Iris pigment epithelial cell (primary cell): ENCODE measurements at places on chromosomes 2 and 18.

DNA sequence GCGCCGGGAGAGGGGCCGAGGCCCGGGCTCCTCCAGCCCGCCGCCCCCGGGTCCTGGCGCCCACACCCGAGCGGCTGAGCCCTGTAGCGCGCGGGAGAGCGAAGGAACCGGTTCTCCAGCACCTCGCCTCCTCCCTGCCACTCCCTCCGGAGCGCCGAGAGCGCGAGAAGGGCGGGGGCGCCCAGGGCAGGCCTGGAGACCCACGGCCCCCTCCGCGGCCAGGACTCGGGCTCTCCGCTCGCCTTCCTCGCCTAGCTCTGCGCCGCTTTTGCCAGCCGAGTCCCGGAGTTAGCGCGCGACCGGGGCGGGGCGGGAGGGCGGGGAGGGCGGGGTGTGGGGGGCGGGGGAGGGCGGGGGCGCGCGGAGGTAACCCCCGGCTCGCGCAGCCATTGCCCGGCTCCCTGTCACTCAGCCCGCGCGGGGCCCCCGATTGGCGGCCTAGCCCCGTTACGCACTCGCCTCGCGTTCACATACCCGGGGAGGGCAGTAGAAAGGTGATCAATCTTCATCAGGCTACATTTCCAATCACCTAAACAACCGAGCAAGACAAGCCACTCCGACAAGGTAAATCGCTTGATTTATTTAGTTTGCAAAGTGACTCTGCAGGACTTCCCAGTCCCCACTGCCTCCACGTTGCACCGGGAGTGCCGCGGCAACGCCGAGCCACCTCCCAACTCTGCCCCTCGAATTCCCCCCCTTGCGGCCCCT lies at the start of gene OTX1:
Gene OTX1 (plus strand): TSS at position 497 of the 708 bp plus-strand sequence. CDS start 2,161 bp downstream, outside the sequence.
- peak; percentile 61 for DNase-seq

GRCh38 chr2:1865716-1866234 lies 121.5 kb upstream of the PXDN start:
- DNase-seq: no peak

- no peak for DNase-seq
Measured at GRCh38 chr2:134852518-134852917, 14.1 kb downstream of the ACMSD start.

DNA sequence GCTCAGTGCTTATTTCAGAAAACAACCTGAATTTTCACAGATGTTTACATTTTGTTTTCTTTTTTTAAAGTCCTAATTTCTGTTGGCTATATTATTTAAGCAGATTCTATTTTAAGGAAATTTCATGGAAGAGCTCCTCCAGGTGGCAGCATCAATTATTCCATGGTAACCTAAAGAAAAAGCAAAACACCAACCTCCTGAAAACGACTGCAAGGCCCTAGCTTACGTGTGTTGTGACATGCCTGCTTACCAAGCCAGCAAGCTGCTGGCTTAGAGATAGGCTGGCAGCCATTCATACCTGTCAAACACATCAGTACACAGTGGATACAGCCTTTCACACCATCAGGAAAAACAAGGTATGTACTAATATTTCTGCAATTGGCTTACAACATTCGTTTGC lies 64.9 kb downstream of the LPIN2 start:
- peak; percentile 77 for DNase-seq

GRCh38 chr2:38997781-38998180 lies 108.1 kb downstream of the ARHGEF33 start:
- peak; percentile 98 for DNase-seq

DNA sequence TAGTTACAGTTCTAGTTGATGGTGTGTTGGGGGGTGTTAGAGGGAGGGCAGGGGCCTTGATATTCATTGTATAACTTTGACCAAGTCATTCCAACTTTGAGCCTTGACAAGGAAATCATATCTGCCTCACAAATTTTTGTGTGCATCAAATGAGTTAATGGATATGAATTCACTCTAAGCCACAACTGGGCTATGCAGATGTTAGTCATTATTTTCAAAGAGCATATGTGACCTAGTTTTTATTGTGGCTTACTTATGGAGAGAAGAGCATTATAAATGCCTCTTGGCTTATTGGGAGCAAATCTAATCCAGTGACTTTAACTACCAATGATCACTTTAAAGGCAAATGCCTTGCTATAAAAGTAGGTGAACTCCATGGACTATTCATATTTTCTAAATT lies 250.2 kb downstream of the LPIN1 start:
- peak; percentile 81 for DNase-seq

- DNase-seq: no peak
Measured at GRCh38 chr2:50347358-50348044, 684.4 kb downstream of the NRXN1 start.

DNA sequence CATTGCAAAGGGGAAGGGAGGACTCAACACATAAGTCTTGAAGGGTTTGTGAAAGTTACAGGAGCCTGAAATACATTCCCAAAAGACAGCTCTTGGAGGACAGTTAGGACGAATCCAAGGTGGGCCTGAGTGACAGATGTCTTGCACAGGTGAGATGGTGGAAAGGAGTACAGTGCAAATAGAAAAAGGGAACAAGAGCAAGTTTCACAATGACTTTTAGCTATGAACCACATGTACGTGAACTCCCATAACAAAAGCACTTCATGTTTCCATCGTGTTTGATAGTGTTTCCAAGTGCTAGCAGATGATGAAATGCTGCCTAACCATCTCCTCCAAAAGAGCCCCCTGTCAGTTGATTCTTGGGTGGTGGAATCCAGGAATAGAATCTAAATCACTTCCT lies 1.8 kb downstream of the IL18RAP start:
- DNase-seq: no peak

DNA sequence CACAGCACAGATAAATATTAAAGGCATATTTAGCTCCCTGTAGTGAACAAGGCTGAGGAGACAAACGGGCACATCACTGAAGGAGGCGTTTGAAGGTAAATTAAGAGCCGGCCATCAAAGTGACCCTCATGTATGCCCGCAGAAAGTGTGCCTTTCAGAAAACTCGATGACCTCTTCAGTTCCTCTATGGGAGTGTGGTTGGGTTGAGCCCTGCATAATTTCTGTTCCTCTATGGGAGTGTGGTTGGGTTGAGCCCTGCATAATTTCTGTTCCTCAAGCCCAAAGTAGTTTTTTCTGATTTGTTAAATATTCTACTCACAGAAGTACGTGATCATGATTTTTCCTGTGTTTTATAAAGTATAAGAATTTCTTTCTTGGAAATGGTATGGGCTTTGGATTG lies 568.5 kb downstream of the TSN start:
- no peak for DNase-seq

DNA sequence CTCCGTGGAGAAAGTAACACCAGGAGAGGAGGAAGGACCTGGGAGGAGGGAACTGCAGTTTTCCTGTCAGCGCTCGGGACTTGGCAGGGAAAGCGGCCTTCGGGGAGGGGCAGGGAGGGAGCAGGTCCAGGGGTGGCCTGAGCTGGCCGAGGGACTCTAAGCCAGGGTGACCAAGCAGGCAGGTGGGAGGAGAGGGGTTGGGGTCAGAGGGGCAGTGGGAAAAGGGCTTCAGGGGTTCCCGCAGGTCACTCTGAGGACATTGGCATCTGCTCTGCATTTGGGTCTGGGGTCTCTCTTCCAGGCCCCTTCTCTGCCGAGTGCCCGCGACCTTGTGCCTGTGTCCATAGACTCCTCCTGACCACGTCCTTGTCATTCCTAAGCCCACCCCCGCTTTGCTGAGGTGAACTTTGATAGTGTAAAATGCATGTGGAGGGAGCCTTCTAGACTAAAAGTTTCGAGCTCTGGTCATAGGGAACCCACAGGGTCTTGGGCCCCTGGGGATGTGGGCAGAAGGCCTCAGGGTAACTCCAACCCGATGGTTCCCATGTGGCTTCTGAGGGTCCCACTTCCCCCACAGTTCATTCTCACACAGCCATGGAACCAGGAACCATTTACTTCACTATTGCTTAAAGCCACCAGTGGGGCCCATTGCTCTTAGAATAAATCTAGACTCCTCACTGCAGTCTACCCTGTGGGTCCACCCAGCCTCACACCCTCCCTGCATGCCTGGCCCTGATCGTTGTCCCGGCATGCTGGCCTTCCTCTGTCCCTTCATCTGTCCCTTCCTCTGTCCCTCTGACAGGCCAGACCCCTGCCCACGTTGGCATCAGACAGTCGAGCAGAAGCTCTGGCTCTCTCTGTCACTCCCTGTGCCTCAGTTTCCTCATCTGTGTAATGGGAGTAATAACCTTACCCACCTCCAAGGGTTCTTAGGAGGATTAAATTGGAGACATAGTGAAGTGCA lies 229.2 kb downstream of the SEPTIN10 start:
- DNase-seq: no peak

GRCh38 chr18:10440884-10441283 lies 13.6 kb upstream of the APCDD1 start:
- DNase-seq: no peak

- no peak for DNase-seq
Measured at GRCh38 chr2:230843132-230843531, 21.6 kb upstream of the ITM2C start.

GRCh38 chr18:57846258-57846657 lies 43.1 kb upstream of the ATP8B1 start:
- peak; percentile 85 for DNase-seq

DNA sequence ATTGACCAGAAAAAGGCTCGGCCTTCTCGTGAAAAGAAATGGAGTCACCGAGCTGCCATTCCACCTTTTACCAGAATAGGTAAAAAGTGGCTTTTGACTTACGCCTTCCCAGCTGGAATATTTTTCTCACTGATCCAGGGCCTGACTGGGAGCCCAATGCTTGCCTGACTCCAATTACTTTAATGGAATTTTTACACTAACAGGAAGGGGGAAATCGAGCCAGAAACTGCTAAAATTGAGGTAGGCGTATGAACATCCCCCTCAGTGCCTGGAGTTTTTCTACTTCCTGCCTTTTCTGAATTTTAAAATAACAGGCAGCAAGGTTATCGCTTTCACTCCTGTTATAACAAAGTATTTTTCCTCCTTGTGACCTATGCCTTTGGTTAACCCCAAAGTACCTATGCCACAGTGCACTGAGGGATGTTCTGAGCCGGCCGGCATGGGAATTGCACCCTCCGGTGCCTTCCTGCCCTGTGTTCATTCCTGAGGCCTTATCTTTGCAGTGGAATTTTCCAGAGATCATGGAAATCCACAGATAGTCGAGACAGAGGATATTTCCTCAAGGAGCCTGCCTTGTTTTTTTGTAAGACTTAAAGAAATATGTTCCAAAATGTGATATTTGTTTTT lies 18.3 kb upstream of the RPL31 start:
- no peak for DNase-seq

GRCh38 chr18:27723168-27723567 lies 453.8 kb downstream of the CDH2 start:
- DNase-seq: peak; percentile 45

- no peak for DNase-seq
Measured at GRCh38 chr2:219515874-219516629, 1.8 kb downstream of the ASIC4 start.

DNA sequence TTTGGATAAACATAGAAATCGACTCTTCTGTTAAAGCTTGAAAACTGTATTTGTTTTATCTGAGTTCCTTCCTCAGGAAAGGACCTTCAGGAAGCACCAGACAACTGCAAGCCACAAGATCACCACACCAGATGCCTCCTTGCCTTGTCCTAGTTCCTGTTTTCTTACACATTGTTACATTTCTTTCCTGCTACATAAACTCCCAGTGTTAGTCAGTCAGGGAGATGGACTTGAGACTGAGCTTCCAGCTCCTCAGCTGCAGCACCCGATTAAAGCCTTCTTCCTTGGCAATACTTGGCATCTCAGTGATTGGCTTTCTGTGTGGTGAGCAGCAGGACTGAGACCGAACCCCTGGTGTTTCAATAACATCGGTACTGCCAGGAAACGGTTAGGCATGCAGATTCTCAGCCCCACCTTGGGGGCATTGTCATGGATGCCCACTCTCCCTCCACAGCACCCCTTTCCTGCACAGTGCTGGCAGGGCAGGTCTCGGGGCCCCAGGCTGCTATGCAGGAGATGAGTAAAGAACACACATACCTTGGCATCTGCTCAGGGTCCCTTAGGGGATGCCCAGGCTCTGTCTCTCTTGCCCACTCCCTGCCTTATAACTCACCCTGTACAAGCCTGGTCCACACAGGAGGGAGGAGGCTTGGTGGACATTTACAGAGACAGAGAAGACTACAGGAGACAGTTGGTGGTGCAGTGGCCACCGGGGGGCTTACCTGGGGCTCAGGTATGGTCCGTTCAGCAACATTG lies 32.6 kb downstream of the ANKMY1 start:
- DNase-seq: no peak

- DNase-seq: no peak
Measured at GRCh38 chr2:164335947-164336346, 285.3 kb downstream of the GRB14 start.

GRCh38 chr18:6553234-6553900 lies 138.7 kb upstream of the L3MBTL4 start:
- peak; percentile 11 for DNase-seq

- DNase-seq: peak; percentile 7
Measured at GRCh38 chr2:169036736-169037440, 5.8 kb upstream of the ABCB11 start.

DNA sequence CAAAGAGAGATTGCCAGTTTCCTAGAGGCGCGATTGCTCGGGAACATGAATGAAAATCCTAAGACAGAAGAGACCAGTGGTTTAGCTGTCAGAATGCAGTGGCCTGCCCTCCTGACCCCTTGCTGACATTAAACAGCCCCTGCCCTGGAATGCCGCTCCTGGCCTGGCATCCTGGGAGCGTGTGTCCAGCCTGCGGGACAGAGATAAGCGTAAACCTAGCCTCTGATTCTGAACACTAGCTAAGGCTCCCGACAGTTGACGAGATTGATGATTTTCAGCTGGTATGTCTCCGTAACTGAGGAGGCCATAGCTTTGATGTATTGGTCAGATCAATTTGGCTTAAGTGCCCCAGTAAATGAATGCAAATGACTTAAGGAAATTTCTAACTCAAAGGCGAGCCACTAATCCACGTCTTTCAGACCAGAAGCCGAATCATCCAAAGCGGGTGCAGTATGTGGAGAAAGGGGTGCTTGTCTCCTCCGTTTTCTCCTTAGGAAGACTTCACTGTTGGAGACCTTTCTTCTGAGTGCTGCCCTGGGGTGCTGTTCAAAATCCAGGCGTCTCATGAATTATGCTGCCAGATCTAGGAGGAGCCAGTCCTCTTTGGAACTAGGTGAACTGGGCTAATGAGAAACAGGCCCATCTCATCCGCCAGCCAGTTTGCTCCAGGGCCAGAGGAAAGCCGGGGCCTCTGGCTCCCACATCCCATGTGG lies 142.5 kb upstream of the L3MBTL4 start:
- no peak for DNase-seq

- DNase-seq: no peak
Measured at GRCh38 chr2:39657287-39657937, 8.3 kb upstream of the TMEM178A start.

- peak; percentile 20 for DNase-seq
Measured at GRCh38 chr2:239644011-239644410, 243.2 kb upstream of the HDAC4 start.

DNA sequence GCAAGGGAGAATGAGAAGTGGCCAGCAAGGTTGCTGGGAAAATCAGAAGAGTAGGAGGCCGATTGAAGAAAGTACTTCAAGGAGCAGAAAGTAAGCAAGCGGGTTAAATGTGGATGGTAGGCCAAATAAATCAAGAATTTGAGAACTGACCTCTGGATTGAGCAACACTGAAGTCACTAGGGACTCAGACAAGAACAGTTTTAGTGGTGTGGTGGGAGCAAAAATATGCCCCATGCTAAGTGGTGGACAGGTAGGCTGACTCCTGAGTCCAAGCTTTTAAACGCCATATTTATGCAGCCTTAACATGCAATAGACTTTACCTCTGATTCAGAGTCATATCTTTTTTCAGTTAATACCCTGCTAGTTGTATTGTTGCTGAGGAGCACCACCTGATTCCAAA lies 4.5 kb downstream of the TRABD2A start:
- no peak for DNase-seq
